ENCODE measurements at places on chromosomes 5 and 9.

GRCh38 chr5:143431789-143432188, 28.3 kb upstream of the NR3C1 start:
- DNase-seq, result no peak

GRCh38 chr9:130565792-130566191, 13.6 kb upstream of the FUBP3 start:
- no peak for DNase-seq

DNA sequence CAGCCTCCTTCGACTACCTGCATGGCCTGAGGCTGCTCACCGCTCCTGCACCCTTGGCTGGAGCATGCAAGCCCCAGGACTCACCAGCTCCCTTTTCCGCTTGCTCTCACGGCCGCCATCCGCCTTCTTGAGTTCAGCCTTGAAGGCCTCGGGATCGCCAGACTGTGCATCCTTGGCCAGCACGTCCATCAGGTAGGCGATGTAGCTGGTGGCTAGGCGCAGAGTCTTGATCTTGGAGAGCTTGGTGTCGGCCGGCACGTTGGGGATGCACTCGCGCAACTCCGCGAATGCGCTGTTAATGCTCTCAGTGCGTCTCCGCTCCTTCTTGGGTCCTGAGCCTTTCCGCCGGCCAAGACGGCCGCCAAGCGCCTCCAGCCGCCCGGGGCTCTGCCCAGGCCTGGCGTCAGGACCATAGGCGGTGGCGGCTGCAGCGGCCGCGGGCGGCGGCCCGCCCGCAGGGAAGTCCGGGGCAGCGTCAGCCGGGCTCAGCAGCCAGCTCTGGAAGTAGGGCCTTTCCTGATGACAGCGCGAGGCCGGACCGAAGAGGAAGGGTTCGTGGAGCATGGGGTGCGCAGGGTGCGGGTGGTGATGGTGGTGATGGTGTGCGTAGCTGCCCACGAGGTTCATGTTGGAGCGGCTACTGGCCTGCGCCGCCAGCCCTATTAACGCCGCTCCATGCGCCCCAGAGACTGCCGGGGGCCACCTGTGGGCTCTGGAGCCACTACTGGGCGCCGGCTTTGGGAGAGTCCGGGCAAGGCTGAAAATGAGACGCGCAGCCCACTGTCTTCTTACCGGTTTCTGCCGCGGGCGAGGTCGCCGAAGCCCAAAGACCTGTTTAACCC, 424 bp downstream of the HAND1 start:
- DNase-seq, result no peak

DNA sequence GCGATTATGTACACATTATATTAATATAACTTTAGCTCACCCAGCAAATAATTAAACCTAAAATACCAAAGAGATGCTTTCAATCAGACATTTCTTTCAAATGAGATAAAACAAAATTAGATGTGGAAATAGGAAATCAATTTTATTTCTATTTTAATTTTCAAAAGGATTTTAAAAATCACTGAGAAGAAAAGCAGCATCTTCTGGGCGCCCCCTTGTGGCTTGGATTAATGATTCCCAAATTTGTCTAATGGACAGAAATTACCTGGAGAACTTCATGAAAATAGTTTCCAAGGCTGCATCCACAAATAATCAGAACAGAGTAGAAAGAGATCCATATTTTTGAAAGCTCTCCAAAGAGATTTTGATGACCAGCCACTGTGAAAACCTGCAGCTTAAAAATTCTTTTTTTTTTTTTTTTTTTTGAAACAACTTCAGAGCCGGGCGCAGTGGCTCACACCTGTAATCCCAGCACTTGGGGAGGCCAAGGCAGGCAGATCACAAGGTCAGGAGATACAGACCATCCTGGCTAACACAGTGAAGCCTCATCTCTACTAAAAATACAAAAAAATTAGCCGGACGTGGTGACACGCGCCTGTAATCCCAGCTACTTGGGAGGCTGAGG, 50.9 kb upstream of the CEMIP2 start:
- peak; percentile 45 for DNase-seq

DNA sequence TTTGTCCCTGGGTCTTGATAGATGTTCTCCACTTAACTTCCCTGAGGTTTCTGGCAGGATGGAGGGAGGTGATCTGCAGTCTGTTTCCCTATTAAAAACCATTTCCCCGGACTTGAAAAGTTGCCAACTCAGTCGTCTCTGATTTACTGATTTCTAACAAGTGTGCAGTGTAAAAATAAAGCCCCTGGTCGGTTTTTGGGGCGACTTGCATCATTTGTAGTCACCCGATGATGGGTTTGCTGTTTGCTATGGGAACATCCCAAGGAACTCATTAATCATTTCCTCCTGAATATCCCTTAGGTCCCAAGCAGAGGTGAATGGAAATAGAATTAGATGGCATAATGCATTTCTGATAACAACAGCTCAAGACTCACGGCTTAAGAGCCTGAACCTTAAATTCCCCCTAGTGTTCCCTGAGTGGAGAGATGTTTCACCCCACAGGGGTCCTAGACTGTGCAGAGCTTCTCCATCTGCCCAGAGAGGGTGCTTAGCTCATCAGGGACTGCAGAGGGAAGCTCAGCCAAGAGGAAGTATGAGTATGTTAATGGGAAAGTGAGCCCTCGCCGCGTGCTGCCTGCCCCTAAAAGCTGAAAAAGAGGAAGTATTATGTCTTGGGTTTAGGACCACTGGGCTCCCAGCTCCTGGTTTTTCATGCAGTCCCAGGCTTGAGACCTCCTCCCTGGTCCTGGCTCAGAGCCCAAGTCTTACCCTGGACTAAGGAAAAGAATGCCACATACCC, 115.1 kb upstream of the DAP start:
- no peak for DNase-seq
